IMR-90 (cell line): ENCODE measurements at places on chromosomes 12 and 14.

GRCh38 chr14:103185051-103186029, 62.1 kb downstream of the TNFAIP2 start:
- peak; percentile 38 for DNase-seq

DNA sequence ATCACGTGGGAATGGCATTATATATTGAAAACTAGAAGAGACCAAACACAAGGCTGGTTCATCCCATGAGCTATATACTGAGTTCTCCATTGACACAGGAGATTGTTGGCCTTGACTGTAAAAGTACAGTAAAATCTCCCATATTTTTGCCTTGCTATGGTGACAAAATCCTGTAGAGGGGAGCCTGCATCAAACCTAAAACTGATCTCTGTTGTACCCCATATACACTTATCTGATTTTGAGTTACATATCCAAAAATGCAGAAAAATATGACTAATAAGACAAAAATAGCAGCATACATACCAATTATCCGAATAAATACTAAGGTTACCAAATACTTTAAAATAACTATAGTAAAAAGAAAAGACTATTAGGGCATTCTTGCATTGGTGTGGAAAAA, 60.4 kb downstream of the TMTC3 start:
- DNase-seq = peak; percentile 13

DNA sequence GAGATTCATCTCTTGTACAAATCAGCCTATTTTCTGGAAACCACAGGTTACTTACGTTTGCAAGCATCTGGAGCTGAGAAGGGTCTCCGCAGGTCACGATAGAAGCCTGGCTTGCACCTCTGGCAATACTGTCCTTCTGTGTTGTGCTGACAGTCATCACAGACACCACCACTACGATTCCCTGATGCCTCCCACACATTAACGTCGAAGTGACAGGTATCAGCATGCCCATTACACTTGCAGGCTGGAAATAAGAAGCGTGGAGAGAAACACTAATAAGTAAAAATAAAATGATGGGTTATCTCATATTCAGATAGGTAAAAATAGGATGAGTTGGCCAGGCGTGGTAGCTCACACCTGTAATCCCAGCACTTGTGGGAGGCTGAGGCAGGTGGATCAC, 80.2 kb downstream of the NTN4 start:
- DNase-seq = no peak

DNA sequence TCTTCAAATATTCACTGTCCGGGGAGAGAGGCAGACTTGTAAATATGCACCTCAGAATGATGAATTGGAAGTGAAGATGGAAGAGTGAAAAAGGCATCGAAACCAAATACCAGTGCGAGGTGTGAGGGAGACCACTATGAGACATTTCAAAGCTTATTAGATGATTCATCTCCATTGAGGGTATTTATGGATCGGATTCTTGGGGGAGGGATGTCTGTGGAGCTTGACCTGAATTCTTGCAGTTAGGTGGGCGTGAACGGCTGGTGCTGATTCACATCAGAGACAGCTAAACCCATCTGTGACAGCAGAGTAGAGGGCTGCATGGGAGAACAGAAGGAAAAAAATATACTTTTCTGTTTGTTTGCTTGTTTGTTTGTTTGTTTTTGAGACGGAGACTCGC, 677.2 kb downstream of the AACS start:
- DNase-seq = no peak

- DNase-seq = no peak
Measured at GRCh38 chr14:98858158-98858557, 413.8 kb downstream of the BCL11B start.

DNA sequence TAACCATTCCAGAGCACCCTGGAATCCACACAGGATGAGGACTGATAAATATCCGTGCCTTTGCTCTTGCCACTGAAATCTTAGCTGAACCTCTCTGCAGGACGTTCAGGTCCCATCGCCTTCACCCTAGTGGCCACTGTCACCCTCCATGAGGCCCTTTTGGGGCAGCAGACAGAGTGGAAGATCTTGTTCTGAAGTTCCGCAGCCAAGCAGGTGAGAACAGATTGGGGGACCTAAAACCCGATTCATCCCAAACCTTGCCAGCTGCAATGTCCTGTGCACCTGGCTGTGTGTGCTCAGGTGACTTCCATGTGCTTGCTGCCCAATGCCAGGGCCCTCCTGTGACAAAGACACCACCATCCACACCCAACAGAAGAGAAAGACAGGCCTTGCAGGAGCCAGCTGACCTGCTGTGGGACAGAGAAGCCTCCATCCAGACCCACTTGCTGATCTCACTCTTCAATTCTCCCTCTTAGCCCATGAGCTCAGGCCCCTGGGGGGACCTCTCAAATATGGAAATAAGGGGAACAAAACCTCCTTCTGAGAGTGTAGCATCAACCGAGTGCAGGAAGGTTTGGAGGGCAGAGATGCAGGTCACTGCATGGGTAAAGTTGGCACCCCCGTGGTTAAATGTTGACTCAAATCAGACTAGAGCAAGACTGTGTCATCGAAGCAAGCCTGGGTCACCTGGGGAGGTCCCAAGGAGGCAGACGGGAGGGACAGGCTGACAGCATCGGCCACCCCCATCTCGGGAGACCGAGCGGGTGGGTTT, 308.7 kb upstream of the DIO3 start:
- DNase-seq = no peak

GRCh38 chr12:47863467-47863866, 41.3 kb downstream of the VDR start:
- no peak for DNase-seq

GRCh38 chr12:20000229-20000849, 368.0 kb upstream of the PDE3A start:
- DNase-seq = no peak

- DNase-seq = peak; percentile 33
Measured at GRCh38 chr14:71354801-71355200, 447.5 kb downstream of the PCNX1 start.

DNA sequence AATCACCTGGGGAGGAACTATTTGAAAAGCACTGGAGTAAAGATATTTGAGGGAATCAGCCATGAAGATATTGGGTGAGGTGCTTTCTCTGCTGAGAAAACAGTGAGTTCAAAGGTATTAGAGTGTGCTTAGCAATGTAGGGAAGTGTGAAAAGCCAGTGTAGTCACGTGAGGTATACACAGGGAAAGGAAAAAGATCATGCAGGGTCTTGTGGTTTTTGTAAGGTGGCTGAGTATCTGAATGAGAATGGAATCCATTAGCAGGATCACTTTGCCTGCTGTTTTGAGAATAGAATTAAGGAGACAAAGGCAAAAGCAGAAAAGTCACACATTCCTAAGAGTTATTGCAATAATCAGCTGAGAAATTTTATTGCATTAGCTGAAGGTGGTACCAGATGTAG, 193.0 kb downstream of the PIK3C2G start:
- DNase-seq = no peak

DNA sequence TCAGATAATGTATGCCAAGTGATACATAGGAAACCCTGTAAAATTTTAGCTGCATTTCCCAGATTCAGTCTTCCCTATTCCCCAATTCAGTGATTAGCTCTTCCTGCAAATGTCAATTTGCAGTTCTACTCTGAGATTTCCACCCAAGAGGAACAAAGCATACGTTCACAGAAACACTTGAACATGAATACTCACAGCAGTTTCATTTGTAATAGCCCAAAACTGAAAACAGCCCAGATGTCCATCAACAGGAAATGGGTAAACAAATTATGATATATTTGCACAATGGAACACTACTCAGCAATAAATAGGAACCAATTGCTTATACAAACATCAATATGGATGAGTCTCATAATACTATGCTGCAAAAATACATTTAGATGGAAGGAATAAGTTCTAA, 194.2 kb downstream of the GXYLT1 start:
- DNase-seq = no peak

DNA sequence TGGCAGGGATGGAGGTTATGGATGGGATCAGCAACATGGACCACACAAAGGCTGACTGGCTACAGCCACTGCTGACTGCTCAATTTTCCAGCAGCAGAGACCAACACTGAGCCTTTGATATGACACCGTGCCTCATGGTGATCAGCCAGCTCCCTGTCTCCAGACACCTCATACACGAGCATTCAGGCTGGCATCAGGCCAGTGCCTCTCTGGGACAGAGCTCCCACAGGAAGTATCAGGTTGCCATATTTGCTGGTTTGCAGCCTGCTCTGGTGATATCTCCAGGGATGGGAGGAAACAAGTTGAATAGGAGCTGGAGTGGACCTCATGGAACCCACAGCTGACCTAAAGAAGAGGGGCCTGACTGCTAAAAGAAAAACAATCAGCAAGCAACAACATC, 471.2 kb upstream of the ATXN7L3B start:
- DNase-seq = no peak

GRCh38 chr12:110243227-110243626, 37.8 kb upstream of the ATP2A2 start:
- DNase-seq = no peak

GRCh38 chr14:89027097-89027740, 202.8 kb downstream of the TTC8 start:
- DNase-seq = peak; percentile 33

- DNase-seq = peak; percentile 56
Measured at GRCh38 chr12:9797722-9798619, 29.3 kb upstream of the KLRF1 start.

DNA sequence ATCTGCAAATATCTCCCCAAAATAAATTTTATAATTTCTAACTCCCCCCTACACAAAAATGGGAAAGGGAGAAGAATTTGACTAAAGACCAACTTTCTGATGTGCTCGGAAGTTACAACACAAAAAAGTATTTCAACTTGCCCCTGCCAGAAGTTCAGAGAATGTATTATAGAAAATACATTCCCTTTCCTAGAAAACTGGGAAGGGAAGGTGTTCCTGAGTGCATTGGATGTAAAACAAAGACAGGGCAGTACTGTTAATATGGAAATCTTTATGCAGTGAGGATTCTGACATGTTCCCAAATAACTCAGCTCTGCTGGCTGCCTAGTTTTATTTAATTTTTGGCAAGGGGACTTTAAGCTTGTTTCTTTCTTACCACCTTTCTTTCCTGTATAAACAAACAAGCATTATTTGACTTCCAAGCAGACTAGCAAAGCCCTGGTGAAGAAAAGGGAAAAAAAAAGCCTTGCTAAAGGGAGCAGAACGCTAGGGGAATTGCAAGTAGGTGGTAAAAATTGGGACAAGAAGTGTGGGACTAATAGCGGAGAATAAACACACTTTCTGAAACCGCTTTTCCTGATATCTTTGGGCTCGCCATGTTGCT, 124.1 kb downstream of the STXBP6 start:
- no peak for DNase-seq

DNA sequence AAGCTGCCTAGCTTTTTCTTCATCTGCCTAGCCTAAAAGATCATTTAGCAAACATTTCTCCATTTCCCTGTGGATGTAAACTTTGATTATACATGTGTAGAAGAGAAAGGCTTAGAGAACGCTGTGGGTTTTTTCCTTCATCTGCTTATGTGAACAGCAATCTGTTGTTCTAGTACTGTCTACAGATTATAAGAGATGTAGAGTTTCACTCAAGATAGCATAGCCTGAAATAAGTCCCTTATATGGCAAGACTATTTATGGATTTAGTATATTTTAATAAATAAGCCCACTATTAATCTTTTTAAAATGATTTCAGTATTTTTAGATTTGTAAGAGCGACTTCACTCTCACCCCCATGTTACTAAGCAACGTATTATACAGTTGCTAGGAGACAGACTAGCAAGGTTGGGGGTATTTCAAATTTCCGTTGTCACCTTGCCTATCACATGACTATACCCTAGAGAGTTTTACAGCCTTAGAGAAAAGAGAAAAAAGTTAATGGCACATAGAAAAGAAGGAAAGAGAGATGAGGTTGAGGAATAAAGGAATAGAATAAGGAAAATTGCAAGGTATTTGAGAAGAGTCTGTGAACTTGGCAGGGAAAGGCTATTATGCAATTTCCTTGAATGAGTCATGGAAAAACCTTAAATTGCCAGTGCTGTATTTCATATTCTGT, 12.2 kb upstream of the TUBA1A start:
- DNase-seq = peak; percentile 89

DNA sequence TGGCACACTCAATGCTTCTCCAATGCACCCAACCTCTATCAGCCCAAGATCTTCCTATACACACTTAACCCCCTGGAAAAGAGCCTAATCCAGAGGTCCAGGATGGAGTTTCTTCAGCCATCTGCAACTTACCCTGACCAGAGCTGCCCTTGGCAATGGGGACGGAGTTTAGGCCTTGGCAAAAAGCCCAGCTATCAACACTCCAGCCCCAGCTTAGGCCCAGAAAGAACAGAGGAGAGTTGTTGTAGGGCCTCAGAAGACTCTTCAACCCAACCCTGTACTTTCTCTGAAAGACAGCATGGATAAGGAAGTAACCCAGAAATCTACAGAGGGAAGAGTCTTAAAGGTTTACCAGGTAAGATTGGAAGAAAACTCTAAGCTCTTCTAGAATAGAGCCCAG, 219.3 kb upstream of the PELI2 start:
- DNase-seq = no peak

DNA sequence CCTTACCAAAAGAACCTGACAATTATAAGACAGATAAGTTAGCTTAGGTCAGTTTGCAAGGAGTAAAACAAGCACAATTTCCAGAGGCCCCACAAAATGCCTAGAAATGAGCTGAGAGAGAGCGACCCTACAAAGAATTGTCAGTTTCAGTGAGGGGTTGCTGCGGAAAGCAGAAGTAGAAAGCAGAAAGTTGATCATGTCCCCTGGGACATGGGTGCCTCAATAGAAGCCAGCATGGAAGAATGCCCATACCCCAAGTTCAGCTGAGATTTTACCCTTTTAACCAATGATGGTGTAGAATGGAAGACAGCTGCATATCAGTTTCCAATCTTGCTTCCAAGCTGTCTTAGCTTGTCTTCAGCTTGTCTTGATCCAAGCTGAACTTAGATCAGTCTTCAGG, 21.8 kb upstream of the CRY1 start:
- DNase-seq = no peak

DNA sequence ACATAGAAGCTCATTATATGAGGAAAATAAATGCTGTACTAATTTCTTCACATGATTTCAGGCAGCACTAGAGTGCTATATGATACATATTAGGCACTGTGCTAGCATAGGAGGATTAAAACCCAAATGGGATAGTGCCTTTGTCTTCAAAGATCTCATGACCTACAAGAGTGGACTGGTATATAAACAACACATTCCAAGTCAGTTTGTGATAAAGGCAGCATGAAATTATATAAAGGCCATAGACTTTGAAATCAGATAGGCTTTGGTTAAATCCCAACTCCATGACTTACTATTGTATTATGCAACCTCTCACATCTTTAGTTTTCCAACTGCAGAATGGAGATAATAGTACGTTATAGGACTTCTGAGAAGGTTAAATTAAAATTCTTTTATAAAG, 179.7 kb downstream of the RAD51B start:
- peak; percentile 78 for DNase-seq

DNA sequence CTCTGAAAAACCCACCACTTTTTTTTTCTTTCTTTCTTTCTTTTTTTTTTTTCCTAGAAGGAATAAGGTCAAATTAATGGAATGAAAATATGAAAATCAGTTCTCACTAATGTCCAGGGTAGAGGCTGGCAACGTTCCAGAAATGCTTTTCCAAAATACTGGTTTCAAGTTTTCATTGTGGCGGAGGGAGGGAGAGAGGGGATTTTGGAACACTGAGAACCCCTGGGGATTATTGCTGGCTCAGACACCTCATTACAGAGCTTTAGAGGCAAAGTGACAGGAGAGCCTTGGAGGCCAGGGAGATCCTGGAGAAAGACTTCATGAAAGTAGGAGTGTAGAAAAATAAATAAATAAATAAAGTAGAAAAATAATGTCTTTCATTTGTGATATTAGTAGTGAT, 45.4 kb downstream of the ALX1 start:
- DNase-seq = no peak

- DNase-seq = no peak
Measured at GRCh38 chr14:65772921-65773574, 360.5 kb downstream of the FUT8 start.

- peak; percentile 37 for DNase-seq
Measured at GRCh38 chr12:19183121-19183838, 53.7 kb downstream of the PLEKHA5 start.
